ENCODE measurements at places on chromosomes 3 and 15.

- no peak for DNase-seq
Observed at GRCh38 chr3:171970301-171970788, 69.0 kb upstream of the FNDC3B start.

GRCh38 chr3:1026395-1026794 lies 66.4 kb upstream of the CNTN6 start:
- no peak for DNase-seq

GRCh38 chr3:102614585-102614984 lies 179.8 kb downstream of the ZPLD1 start:
- DNase-seq, result no peak

DNA sequence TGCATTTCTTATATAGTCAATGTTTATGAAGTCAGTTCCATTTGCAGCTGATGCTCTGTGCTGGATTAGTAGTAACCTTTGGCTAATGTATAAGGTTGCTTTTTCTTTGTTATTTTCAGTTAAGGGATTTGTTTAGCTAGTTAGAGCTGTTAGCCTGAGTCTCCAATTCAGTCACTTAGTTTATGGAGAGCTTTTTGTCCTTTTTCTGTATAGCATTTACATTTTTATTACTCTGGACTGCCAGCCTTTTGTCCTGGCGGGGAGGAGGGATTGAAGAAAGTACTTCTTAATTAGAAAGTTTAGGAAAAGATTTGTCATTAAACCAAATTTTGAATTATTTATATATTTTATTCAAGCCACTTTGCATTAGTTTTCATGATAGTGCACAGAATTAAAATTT lies 52.0 kb downstream of the DNAJC13 start:
- no peak for DNase-seq

GRCh38 chr15:43489191-43489590 lies 3.8 kb downstream of the TP53BP1 start:
- no peak for DNase-seq

- no peak for DNase-seq
Observed at GRCh38 chr3:118101891-118102290, 932.8 kb downstream of the IGSF11 start.

- DNase-seq, result no peak
Observed at GRCh38 chr15:62359416-62359815, 194.3 kb upstream of the C2CD4B start.

GRCh38 chr15:59996298-59997041 lies 7.6 kb upstream of the FOXB1 start:
- peak; percentile 45 for DNase-seq

GRCh38 chr3:76986876-76987474 lies 52.9 kb upstream of the ROBO2 start:
- DNase-seq, result no peak

DNA sequence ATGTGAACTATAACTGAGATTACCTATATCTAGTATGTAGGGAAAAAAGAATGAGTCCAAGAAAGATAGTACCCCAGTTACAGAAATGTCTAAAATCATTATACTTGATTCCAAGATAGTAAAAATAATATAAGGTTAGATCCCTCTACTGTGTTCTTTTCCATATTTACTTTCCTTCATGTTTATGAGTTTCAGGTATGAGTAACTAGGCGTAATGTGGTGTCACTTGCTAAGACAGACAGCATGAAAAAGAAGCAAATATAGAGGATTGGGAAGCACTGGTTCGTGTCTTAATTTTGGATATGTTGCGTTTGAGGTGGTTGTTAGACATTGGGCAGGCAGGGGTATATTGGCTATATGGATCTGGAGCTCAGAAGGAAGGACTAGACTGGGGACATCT lies 168.1 kb upstream of the PFN2 start:
- DNase-seq, result no peak

- DNase-seq, result no peak
Observed at GRCh38 chr15:79989682-79990081, 18.7 kb upstream of the BCL2A1 start.

DNA sequence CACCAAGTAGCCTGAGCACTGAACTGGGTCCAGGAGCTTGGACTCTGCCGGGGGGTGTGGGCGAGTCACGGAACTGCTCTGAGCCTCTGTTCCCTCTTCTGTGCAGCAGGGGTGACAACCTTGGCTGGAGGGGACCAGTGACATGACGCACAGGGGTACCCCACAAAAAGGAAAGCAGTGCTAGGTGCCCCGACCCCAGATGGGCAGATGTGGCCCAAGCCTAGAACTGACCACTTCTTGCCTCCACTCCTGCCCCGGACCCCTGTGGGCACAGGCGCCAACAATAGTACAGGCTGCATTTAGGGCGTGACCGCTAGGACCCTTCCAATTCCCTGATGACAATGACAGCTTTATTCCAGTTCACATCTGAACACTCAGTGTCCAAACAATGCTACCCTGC lies 255.9 kb upstream of the LYSMD4 start:
- no peak for DNase-seq

GRCh38 chr3:177470197-177470941 lies 273.1 kb upstream of the TBL1XR1 start:
- no peak for DNase-seq

DNA sequence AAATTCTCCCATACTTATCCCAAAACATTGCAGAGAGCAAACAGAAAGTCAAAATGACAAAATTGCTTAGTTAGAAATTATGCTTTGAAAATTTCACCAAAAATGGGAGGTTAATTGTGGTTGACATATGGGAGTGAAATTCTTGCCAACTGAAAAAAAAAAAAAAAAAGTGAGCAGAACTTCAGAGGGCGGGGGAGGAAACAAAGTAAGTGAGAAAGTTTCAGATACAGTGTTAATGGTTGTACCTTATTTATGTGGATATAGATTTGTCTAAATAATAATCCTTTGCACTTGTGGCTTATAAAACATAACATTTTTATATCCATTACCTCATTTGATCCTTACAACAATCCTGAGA lies 91.5 kb upstream of the RAP2B start:
- DNase-seq, result no peak

- no peak for DNase-seq
Observed at GRCh38 chr3:106058475-106058874, 189.7 kb upstream of the CBLB start.

DNA sequence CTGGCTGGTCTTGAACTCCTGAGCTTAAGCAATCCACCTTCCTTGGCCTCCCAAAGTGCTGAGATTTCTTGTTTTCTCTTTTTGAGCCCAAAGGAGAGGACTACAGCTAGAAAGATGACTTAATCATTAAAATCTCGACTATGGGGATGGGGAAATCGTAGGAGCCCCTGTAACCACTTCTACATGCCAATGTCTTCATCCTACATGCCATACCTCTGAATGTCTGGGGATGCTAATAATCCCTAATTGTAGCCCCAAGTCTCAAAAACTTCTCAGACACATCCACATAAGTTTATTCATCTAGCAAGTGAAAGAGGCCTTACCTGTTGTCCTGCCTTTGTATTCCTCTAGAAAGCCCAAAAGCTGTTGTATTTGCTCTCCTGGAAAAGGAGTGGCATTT lies 3.7 kb upstream of the RHOV start:
- DNase-seq, result no peak

GRCh38 chr3:132351222-132351806 lies 34.1 kb downstream of the ACP3 start:
- DNase-seq, result no peak

GRCh38 chr3:120193554-120193953 lies 91.5 kb downstream of the GPR156 start:
- DNase-seq, result no peak

DNA sequence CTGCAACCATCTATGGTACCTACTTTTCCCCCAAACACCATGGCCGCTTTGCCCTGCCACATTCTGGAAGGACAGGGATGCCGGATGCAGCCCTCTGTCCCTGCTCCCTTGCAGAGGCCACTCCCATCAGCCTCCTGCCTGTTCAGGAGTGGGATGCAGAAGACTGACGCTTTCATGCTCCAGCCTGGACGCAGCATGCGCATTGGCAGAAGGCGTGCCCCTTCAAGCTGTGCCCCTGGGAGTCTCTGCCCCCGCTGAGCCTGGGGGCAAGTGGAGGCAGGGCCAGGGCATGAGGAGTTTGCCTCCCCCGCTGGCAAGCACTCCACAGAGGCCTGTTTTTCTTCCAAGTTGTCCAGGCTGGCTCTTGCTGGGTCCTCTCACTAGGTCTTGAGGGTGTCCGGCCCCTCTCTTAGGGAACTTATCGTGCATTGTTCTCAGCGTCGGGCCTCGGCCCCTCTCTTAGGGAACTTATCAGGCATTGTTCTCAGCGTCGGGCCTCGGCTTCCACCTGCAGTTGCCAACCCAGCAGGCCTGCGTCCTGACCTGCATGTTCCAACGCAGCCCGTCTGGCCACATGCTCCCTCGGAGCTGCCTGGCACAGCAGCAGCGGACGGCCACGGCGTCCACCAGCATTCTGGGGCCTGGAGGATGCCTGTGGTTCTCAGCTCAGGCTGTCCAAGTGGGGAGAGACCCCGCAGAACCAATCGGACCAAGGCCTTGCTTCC lies 14.6 kb upstream of the SNRPA1 start:
- DNase-seq, result no peak

DNA sequence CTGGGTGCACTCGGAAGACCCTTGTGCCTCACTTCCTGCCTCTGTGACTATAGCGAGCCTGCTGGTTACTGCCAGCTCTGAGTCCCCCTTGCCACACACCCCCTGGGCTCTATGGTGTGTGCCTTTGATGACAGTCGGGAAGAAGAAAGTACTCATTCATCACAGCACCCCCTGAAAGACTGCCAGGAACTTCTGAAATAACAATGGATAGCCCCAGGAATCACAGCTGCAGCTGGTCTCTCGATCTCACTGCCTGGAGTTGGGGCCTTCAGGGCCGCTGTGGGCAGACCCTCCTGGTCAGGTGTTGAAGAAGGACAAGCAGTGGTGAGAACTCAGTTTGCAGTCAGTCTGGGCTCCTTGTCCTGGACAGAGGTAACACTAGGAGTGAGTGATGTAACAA lies 9.8 kb upstream of the RPP14 start:
- DNase-seq, result no peak

DNA sequence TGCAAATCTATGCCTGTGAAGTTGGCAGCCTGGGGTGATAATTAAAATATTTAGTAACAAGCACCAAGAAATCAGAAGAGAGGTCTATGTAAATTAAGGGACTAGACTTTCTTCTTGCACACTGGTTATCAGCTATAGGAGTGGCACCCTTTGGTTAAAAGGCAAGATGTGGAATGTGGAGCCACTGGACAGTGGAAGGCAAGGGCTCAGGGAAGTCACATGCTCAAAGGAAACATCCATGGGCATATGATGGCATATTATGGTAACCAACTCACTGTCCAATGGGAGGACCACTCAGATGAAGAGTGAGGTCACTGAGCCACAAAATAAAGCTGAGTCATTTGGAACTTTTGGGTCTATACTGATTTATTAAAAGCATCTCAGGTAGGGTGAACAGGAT lies 165.6 kb upstream of the PRICKLE2 start:
- no peak for DNase-seq

DNA sequence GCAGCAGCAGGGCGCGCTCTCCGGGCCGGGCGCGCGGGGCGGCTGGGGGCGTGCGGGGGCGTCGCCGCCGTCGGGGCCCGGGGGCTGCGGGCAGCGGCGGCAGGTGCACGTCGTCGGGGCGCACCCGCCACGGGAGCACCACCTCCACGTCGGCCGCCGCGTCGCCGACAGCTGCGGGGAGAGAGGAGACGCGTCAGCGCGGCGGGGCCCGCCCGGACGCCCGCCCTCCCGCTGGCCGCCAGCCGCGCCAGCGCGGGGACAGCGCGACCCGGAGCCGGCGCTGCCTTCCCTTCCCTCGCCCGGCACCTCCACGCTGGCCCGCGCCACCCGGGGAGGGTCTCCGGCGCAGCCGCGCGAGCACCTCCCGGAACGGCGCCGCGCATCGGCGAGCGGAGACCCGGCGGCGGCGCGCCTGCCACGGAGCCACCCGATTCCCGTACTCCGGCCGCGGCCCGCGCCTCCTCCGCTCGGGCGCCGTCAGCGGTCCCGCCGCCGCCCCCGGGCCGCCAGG lies 481 bp downstream of the ADAMTS17 start:
- no peak for DNase-seq

DNA sequence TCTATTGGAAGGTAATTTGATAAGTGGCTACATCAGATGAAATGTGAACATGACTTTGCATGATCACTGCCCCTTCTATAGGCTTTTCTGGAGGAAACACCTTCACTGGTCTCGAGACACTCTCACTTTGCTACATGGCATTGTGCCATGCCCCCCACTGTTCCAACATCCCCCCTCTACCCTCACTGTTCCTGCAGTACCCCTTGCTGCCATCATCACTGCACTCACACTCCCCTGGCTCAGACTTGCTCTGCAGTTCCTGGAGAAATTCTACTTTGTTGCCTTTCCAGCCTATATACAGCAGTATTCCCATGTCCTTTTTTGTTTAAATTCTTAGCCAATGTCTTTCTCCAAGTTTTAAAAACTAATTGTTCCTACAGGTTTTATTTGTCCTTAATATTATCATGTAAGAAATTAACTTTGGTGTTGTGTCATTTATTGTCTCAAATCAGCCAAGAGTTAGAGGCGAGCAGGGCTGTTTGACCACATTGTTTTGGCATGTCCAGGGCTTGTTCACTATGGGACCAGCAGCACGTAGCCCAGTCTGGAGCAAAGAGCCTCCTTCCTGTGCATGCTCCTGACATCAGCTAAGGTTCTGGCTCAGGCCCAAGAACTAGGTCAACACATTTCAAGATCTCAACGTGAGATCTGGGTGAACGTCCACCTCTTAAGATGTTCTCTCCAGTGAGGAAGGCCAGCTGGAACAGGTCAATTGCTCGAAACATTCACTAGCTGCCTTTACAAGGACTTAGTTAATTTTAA lies 246.4 kb downstream of the SLC9A9 start:
- DNase-seq, result no peak

- no peak for DNase-seq
Observed at GRCh38 chr3:144502402-144502801, 530.8 kb downstream of the DIPK2A start.

DNA sequence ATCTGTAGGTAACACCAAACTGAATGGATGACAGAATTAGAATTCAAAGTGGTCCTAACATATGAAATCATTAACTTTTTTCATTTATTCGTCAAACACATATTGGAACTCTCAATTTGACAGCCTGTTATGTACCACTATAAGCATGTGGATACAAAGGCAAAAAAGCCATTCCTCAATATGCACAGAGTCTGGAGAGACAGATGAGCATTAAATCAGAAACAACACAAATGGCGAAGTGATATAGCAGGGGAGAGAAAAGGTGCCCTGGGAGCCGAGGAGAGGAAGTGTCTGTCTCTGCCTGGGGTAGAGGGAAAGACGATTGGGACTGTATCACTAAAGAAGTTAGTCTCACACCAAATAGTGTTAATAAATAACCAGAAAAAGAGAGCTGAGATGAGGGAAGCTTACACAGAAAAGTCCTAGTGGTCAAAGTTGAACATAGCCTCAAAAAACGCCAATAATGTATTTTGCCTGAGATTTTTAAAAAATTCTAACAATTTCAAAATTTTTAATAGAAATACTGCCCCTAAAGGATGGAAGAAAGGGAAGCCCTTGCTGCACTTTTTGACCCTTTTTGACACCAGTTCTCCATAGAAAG lies 417.5 kb downstream of the TUSC7 start:
- no peak for DNase-seq

DNA sequence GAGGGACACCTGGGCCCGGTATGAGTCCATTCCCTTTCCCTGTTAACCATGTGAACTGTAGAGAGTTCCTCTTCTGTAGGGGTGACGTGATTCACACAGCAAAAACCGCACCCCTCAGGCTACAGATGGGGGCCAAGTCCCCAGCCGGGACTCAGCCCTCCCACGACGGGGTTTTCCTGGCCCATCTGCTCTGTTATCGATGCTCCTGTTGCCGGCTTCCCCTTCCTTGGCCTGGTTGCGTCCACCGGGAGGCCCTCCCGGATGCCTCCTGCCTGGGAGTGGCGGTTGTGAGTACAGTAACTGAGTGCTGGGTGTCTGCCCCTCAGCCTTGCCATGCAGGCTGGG lies 817 bp upstream of the PLXNA1 start:
- DNase-seq, result peak; percentile 76

- DNase-seq, result no peak
Observed at GRCh38 chr3:135311699-135312098, 516.6 kb downstream of the EPHB1 start.

Data from activated CD8-positive, alpha-beta T cell treated with anti-CD3 and anti-CD28 coated beads for 36 hours (primary cell).